ENCODE measurements at places on chromosomes 16 and 17. TPM values are rescaled to one million over a fixed set of nuclear protein-coding genes. Genes with fewer than 3 reads are reported as not detected.

DNA sequence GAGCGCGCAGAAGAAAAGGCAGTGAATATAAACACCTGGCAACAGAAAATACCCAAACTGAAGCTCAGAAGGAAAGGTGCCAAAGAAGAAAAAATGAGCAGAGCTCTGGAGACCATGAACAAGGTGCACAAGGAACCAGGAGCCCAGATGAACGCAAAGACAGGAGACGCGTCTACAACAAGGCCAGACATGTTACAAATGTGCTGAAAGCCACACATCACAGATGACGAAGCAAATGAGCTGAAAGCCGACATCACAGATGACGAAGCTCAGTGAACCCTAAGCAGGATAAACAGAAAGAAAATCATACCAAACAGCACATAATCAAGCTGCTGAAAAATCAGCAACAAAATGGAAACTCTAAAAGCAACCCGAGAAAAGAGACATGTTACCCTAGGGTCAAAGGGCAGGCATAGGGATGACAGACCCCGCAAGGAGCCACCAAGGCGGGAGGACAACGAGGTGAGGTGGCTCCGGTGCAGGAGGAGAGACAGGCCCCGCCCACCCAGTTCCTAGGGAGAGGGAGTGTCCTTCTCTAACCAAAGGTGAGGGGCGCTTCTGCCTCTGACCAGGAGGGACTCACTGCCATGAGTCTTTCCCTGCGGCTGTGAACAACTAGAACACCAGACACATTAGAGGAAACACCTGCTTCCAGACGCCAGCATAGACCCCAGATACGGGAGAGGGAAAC is 39.1 kb downstream of the CCDC57 start:
- no peaks in the 10 kb centered on the region for H3K27me3 ChIP-seq
- DNase-seq = no peak
- H3K4me3 ChIP-seq = no peak overlapping the region
- no peaks in the 10 kb centered on the region for H3K4me1 ChIP-seq
- H3K27ac ChIP-seq = no peak overlapping the region

DNA sequence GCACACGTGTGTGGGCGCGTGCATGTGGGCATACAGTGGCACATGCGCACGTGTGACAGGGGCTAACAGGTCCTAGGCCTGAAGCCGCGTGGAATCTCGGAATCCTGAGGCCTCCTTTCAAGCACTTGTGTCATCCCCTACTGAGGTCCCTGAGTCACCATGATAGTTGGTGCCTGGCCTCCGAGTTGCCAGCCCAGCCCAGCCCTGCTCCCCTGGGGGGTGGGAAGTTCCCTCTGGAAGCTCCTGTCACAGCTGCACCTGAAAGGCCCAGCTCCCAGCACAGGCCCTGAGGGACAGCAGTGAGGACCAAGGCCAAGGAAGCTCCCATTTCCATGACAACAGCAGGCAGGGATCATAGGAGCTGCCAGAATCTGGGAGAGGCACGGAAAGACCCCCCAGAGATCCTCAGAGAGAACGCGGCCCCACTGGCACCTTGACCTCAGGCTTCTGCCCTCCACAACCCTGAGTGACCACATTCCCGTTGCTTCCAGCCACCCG is 35.4 kb upstream of the ENPP7 start:
- H3K4me3 ChIP-seq = no peak overlapping the region
- H3K4me1 ChIP-seq = peaks cover 8% of the 10 kb centered on the region
- H3K27ac ChIP-seq = no peak overlapping the region
- H3K27me3 ChIP-seq = peaks cover 98% of the 10 kb centered on the region

- peak within 1 kb of the TSS; percentile 63 for H3K4me3 ChIP-seq
- peaks cover 8% of the 10 kb centered on the region for H3K4me1 ChIP-seq
- peaks cover 64% of the 10 kb centered on the region for H3K27me3 ChIP-seq
- DNase-seq = peak; percentile 38
- H3K27ac ChIP-seq = no peak within 1 kb of the TSS
These were observed at the start of gene BEAN1 for GRCh38 chr16:66427036-66427860. Gene BEAN1 (plus strand): TSS chr16:66427295. CDS start chr16:66437677, 10,382 bp downstream.

GRCh38 chr17:81457401-81457800 is 55.2 kb downstream of the ACTG1 start:
- H3K4me3 ChIP-seq = no peak overlapping the region
- peaks cover 40% of the 10 kb centered on the region for H3K27me3 ChIP-seq
- no peaks in the 10 kb centered on the region for H3K36me3 ChIP-seq
- H3K27ac ChIP-seq = no peak overlapping the region
- no peaks in the 10 kb centered on the region for H3K4me1 ChIP-seq

DNA sequence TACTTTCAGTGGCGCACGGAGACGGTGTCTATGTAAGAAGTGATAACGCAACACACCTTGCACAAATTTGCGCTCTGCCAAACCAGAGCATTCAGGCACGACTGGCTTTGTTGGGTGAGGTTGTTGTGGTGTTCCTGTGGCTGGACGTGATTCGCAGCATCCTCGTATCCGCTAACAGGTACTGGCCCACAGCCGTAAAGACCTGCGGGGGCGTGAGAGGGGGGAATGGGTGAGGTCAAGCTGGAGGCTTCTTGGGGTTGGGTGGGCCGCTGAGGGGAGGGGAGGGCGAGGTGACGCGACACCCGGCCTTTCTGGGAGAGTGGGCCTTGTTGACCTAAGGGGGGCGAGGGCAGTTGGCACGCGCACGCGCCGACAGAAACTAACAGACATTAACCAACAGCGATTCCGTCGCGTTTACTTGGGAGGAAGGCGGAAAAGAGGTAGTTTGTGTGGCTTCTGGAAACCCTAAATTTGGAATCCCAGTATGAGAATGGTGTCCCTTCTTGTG is 510.9 kb downstream of the KCNJ18 start:
- no peaks in the 10 kb centered on the region for H3K36me3 ChIP-seq
- H3K4me1 ChIP-seq = no peaks in the 10 kb centered on the region
- no peak overlapping the region for H3K4me3 ChIP-seq
- no peak for DNase-seq
- no peaks in the 10 kb centered on the region for H3K27me3 ChIP-seq
- H3K27ac ChIP-seq = no peak overlapping the region

- H3K36me3 ChIP-seq = no peaks in the 10 kb centered on the region
- H3K27me3 ChIP-seq = no peaks in the 10 kb centered on the region
- no peak for DNase-seq
- H3K27ac ChIP-seq = no peak overlapping the region
These were observed 45.8 kb downstream of the TEX2 start for GRCh38 chr17:64217249-64217691.

DNA sequence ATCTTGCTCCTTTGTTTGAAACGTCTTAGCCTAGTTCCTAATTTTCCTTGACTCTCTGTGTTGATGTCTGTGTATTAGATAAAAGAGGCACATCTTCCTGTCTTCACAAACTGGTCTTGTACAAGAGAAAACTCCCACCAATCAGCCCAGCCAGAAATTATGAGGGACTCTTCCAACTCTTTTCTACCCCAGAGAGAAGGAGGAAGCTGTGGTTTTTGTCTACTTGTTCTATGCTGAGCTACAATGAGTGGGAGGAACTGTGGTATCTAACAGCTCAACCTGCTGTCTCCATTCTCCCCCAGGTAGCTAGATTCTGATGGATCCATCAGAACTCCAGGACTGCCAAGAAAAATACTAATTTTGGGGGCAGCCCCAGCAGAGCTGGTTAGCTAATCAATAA is 392.5 kb downstream of the HS3ST3B1 start:
- no peak overlapping the region for H3K4me3 ChIP-seq
- no peaks in the 10 kb centered on the region for H3K4me1 ChIP-seq
- no peak for DNase-seq
- no peaks in the 10 kb centered on the region for H3K36me3 ChIP-seq
- no peaks in the 10 kb centered on the region for H3K27me3 ChIP-seq

DNA sequence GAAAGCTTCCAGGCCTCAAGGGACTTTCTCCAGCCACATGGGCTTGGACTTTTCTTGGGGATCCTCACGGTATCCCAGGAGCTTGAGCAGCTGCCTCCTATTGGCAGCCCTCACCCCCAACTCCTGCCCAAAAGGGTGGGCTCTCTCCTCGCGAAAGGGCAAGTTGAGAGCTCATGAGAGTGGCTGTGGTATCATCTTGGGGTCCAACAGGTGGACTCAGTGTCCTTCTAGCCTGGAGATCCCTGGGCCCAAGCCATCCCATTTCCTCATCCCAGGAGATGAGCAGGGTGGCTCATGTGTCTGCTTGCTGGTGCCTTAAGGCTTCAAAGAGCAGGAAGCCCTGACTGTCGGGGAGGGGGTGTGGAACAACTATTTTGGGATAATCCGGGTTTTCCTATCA is 17.7 kb downstream of the TBX4 start:
- H3K27me3 ChIP-seq = peaks cover 18% of the 10 kb centered on the region
- DNase-seq = no peak
- no peaks in the 10 kb centered on the region for H3K4me1 ChIP-seq
- no peaks in the 10 kb centered on the region for H3K36me3 ChIP-seq
- H3K27ac ChIP-seq = no peak overlapping the region

- H3K4me1 ChIP-seq = peaks cover 14% of the 10 kb centered on the region
- H3K36me3 ChIP-seq = peaks cover 6% of the 10 kb centered on the region
- H3K4me3 ChIP-seq = no peak overlapping the region
- peak; percentile 65 for DNase-seq
- peaks cover 14% of the 10 kb centered on the region for H3K27me3 ChIP-seq
These were observed 17.8 kb upstream of the RAI1 start for GRCh38 chr17:17663160-17664063.

DNA sequence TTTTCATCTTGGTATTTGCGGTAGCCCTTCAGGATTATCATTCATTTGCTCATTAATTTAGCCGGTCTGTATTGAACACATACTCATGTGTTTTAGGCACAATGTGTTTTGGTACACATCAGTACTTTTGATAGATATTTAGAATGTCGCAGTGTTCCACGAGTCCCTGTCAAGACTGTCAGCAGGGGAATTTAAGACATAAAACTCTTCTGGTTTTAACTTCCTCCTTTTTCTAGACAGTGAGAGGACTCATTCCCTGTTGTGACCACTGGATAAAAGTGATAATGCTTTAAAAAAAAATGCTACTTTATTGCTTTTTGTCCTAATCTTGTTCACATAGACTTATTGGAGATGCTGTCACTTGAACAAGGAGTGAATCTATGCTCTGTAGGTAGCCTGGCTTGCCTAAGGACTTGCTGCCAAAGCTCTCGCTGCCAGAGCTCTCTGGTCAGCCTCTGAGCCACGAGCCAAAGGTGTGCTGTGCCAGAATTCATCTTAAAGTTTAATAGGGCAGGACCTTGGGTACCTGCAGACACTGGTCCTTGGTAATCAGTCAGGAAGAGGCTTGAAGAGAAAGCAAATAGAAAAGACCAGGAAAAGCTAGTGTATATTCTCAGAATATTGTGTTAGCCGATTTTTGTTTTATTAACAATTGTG is 5.4 kb downstream of the DCAF7 start:
- no peak overlapping the region for H3K4me3 ChIP-seq
- peaks cover 14% of the 10 kb centered on the region for H3K36me3 ChIP-seq
- no peak for DNase-seq
- H3K4me1 ChIP-seq = peaks cover 17% of the 10 kb centered on the region
- no peaks in the 10 kb centered on the region for H3K27me3 ChIP-seq

- H3K27ac ChIP-seq = peak overlapping the region; percentile 94
- H3K4me1 ChIP-seq = peaks cover 94% of the 10 kb centered on the region
- no peak for DNase-seq
- peaks cover 52% of the 10 kb centered on the region for H3K36me3 ChIP-seq
- H3K27me3 ChIP-seq = no peaks in the 10 kb centered on the region
These were observed 75.0 kb downstream of the GPRC5B start for GRCh38 chr16:19809693-19810092.

- no peak overlapping the region for H3K4me3 ChIP-seq
- H3K27ac ChIP-seq = no peak overlapping the region
- no peaks in the 10 kb centered on the region for H3K4me1 ChIP-seq
- peaks cover 27% of the 10 kb centered on the region for H3K27me3 ChIP-seq
- DNase-seq = no peak
These were observed 48.5 kb downstream of the CDH13 start for GRCh38 chr16:82675300-82675699.

Gene LRRC37A
- total RNA-seq = 8.6 TPM

Gene CD300H
- not detected for total RNA-seq

Gene MRM3
- total RNA-seq = 15.2 TPM

Gene BAIAP3
- total RNA-seq = 2.4 TPM

Gene TAT
- total RNA-seq = not detected

Gene KRTAP4-4
- total RNA-seq = not detected

Gene ZNF500
- total RNA-seq = 25.6 TPM

Gene IGF2BP1
- 17.6 TPM for total RNA-seq
